ENCODE measurements at places on chromosomes 4 and X. TPM values are rescaled to one million over a fixed set of nuclear protein-coding genes. Genes with fewer than 3 reads are reported as not detected.

SSX2B gene
- polyA plus RNA-seq: not detected

STATH gene
- not detected for polyA plus RNA-seq

RHOXF2 gene
- 0.18 TPM for polyA plus RNA-seq

PCDH7 gene
- 33.8 TPM for polyA plus RNA-seq

ARHGAP4 gene
- 17.1 TPM for polyA plus RNA-seq

TMSB15A gene
- polyA plus RNA-seq: 107 TPM

IGSF1 gene
- polyA plus RNA-seq: 22.7 TPM

CFI gene
- polyA plus RNA-seq: 99.5 TPM

GUCY1B1 gene
- polyA plus RNA-seq: 47.7 TPM

GPC4 gene
- 57.3 TPM for polyA plus RNA-seq

BEX1 gene
- polyA plus RNA-seq: 10.1 TPM

GATA1 gene
- polyA plus RNA-seq: 2.1 TPM

ADAMTS3 gene
- polyA plus RNA-seq: 4.8 TPM

XPNPEP2 gene
- 5.9 TPM for polyA plus RNA-seq

MAGEA1 gene
- polyA plus RNA-seq: not detected
